ENCODE measurements at places on chromosomes 7 and 10.

GRCh38 chr7:36029853-36030515 lies 123.1 kb upstream of the EEPD1 start:
- DNase-seq = no peak

DNA sequence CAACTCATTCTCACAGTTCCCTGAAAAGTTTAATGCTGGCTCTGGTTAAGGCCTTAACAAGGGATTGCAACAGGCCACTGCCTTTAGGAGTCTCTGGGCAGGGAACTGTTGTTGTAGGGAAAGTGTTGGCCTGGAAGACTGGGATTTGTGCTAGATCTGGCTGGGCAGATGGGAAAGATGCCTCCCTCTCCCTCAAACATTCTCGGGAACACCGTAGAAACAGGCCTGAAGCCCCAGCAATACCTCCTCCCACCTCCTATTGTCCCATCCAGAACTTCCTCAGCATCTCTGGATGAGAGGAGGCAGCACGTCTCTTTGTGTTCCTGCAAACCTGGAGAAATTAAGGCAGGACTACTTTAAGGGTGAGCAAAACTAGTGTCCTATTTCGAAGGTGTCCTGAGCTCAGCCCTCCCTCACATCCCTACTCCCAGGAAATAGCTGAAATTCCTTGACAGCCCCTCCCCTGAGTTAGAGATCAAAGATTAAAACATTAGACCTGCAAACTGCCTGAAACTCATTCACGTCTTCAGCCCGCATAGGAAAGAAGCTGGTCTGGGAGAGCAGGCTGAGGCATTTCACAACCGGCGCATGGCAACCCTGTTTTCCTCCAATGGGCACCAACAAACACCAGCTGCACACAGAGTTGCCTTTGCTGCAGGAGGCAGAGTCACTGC lies 10.9 kb upstream of the MAP3K8 start:
- peak; percentile 69 for DNase-seq

GRCh38 chr7:17041324-17041723 lies 159.5 kb upstream of the AGR3 start:
- no peak for DNase-seq

GRCh38 chr7:148850564-148850963 lies 33.5 kb downstream of the EZH2 start:
- DNase-seq = no peak

- no peak for DNase-seq
These were observed 765.9 kb downstream of the LRMDA start for GRCh38 chr10:76197293-76197692.

GRCh38 chr10:71080381-71081228 lies 131.8 kb upstream of the UNC5B start:
- DNase-seq = no peak

- peak; percentile 35 for DNase-seq
These were observed 711 bp downstream of the KIF20B start for GRCh38 chr10:89702121-89702480.

DNA sequence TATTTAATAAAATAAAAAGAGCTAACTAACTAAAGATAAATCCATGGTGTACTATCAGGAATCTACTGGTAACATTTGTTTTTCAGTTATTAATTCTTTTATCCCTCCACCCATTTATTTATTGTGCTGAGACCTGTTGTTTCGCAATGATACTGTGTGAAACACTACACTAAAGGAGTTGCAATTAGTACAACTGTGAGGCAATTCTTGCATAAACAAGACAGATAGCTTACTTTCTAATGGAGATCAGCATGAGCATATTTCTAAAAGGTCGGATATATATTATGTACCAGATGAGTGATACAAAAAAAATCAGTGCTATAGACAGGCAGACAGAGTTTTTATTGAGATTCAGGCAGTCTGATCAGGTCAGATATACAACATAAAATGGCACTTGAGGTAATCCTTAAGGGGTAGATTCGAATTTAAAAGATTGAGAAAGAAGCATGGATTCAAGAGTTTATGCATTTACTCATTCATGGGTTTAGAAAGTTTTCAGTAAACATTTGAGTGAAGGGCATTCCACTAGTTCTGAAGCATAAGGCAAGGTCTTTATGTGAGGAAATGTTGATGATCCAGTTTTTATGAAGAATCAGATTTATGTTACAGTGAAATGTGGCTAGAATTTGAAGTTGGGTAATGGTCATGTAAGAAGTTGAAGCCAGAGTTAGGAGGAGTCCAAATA lies 147.6 kb downstream of the POLR1F start:
- no peak for DNase-seq

DNA sequence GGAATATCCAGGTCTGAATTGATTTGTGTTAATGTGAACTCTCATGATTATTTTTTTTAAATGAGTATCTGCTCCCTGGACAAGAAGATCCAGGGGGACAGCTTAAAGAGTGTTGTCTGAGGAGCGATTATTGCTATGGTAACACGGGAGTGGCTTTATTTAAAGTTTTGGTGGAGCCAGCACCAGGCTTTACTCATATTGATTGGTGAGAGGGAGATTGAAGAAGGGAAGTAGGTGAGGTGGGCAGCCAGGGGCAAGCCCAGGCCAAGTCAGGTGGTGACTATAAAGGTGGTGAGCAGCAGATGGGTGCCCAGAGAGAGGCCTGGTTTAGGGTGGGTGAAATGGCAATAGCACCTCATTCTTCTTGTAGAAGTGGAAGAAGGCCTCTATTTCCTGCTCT lies 10.2 kb upstream of the AGR2 start:
- no peak for DNase-seq

DNA sequence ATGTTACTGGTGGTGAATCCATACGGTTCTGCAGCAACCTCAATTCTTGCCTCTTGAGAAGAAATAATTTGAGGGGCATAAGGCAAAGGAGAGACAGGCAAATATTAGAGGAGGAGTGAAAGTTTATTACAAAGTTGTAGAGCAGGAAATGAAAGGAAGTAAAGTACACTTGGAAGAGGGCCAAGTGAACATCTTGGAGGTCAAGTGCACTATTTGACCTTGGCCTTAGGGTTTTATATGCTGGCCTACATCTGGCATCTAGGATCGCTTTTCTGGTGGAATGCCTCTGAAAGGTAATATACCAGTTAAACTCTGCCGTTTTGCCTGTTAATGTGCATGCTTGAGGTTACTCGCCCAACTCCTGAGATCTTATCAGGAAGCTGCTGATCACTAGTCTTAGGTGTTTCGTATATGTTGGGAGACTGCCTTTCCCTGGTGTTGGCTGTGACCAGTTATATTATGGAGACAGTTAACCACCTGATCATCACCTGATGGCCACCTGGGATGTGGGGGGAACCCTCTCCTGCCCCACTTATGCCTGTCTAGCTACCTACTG lies 66.1 kb upstream of the CYP2C18 start:
- DNase-seq = no peak

All from GM12865 (cell line).